Activated naive CD8-positive, alpha-beta T cell treated with anti-CD3 and anti-CD28 coated beads for 36 hours (primary cell): ENCODE measurements at places on chromosomes 5 and 9.

- DNase-seq: peak; percentile 63
Observed at GRCh38 chr9:124218438-124218982, 39.2 kb upstream of the NEK6 start.

- no peak for DNase-seq
Observed at GRCh38 chr9:36813154-36813553, 220.9 kb downstream of the PAX5 start.

- peak; percentile 32 for DNase-seq
Observed at GRCh38 chr5:68252673-68253623, 37.4 kb downstream of the PIK3R1 start.

DNA sequence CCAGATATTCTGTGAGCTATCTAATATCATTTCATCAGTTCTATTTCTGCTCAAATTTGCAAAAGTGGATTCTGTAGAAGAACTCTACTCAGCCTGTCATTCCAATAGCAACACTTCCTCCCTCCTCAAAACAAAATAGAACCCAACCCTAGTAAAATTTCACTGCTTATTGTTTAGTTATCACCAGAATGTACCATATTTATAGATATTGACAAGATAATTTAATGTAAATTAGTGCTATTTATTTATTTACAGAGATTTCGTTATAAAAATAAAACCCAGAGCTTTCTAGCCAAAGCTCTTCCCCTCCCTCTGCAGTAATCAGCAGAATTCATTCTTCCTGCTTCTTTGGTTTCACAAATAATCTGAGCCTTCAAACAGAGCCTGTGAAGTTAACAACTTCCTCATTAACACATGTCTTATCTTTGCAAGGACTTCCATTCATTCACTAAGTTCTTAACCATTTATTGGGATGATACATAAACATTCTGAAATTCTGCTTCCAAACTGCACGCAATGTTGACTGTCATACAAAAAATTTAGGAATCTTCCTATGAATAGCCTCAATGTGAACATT, 73.7 kb upstream of the PJA2 start:
- no peak for DNase-seq

GRCh38 chr5:14684757-14685156, 20.2 kb downstream of the OTULIN start:
- DNase-seq: no peak

- no peak for DNase-seq
Observed at GRCh38 chr5:65674749-65675148, 47.2 kb downstream of the SGTB start.

- DNase-seq: no peak
Observed at GRCh38 chr5:74281166-74281565, 359.4 kb downstream of the ENC1 start.

GRCh38 chr5:36719282-36719681, 112.9 kb downstream of the SLC1A3 start:
- no peak for DNase-seq

DNA sequence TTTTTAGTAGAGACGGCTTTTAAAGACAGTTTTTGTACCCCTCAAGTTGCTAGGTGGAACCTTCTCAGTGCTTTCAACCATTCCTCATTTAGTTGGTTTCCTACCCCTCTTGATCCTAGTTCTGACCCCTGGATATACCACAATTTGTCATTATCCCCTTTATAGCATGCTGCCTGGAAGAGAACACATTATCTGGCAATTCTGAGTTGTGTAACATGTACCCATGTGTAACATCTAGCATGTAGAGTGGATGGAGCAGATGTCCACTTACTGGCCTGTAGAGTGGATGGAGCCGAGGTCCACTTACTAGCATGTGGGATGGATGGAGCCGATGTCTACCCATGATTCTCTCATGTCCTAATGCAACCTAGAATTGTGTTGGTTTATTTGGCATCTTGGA, 7.5 kb downstream of the SLC36A1 start:
- DNase-seq: no peak

DNA sequence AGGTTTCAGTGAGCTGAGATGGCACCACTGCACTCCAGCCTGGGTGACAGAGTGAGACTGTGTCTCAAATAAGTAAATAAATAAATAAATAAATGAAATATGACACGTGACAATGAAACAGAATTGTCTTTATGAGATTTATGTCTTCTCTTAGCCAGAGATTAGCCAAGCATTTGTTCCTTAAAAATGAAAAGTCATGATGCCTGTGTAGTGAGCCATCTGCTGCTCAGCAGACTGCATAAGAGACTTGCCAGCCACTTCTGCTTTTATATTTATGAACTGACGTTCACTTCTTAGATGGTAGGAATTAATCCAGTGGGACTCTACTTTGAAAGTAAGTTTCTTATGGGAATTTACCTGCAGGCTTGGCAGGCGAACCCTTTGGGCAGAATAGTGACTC, 227.4 kb downstream of the NR3C1 start:
- no peak for DNase-seq

GRCh38 chr5:169635936-169636335, 1.1 kb upstream of the DOCK2 start:
- DNase-seq: no peak

DNA sequence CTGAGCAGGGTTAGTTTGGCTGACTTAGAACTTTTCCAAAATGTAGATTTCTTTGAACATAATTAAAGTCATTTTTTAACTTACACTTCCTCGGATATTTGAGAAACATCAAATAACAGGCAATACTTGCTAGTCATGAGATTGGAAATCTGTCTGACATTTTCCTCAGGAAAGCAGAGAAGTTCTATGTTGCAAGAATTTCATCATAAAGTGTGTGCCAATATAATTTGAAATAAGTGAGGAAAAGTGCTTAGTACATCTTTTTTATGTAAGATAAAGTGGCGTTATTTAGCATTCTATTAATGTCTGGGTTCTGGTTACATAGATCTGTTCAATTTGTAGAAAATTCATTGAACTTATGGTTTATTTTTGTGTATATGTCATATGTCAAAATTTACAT, 48.7 kb upstream of the C5orf47 start:
- DNase-seq: no peak

GRCh38 chr9:98660541-98660940, 48.2 kb downstream of the GABBR2 start:
- no peak for DNase-seq

DNA sequence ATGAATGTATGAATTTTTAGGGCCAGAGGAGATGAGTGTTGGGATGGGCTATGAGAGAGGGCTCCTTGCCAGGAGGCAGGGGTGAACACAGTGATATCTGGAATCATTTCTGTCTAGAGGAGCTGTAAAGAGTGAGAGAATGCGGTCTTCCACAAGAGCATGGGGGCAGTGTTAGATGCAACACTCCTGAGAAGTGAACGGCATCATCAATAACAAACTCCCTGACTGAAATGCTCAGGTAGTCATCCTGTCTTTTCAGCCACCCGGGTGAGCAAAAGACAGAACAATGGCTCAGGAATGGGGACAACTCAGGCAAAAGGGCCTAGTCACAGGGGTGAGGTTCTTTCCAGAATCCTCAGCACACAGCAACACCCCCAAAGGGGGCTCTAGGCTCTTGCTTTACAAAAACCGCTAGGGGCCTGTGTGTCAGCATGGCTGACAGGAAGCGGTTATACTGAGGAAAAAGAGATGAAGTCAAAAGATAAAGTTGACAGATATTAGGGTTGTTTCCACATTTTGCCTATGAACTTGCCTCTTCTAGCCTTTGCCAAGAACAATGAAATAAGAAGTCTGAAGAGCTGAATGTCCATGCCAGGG, 104.6 kb upstream of the LRRTM2 start:
- DNase-seq: peak; percentile 22

DNA sequence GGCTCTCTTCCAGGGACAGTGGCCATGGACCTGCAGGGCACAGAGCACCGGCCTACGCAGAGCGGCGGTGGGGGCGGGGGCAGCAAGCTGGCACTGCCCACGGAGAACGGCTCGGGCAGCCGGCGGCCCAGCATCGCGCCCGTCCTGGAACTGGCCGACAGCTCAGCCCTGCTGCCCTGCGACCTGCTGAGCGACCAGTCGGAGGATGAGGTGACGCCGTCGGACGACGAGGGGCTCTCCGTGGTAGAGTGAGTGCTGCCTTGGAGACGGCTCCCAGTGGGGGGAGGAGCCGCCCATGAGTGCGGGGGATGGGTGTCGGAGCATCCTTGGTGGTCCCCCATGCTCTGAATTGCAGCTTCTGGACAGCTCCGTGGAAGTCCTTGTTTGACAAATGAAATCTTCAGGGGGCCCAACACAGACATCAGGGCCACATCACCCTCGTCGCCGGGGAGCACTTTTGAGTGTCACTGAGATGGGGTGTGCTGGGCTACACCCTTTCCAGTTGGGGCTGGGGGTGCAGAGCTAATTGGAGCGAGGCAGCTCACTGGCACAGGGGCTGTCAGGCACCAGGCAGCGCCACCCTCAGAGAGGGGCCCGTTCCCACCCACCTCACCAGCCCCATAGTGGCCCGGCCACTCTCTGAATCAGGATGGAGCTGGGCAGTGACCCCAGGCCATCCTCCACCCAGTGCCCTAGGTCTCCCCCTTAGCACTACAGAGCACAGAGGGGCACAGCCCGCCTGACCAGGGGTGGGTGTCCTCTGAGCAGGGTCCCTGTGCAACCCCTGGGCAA, 70.9 kb downstream of the KCNT1 start:
- DNase-seq: no peak

DNA sequence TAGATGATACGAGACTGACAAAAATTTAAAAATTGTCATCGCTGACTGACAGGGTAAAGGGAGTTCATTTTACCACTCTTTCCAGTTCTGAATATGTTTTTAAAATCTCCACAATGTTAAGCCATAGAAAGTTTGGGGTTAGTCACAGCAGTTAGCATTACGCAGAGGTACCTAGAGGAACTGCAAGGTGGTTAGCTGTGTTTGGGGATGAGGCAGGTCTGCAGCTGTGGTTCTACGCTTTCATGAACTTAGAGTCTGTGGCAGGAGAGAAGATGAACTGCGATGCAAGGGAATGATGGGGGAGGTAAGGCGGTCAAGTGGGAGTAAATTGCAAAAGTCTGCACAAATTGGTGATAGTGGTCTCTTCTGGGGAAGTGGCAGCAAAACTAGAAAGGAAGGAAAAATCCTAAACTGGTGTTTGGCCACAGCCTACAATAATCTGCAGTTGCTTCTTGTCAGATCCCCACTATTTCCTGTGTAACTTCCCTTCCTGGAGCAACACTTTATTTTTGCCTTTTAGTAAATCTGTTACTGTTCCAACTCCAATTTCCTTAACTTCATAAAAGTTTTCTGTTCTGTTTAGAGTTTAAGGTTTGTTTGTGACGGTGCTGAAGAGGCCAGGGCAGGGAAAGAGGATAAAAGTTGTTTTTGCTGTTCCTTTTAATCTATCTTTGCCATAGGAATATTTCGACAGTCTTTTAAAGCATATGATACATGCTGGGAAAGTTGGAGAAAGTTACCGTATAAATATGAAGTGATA, 38.6 kb upstream of the SNX2 start:
- DNase-seq: no peak

- no peak for DNase-seq
Observed at GRCh38 chr9:126955811-126956210, 41.2 kb downstream of the RALGPS1 start.

- no peak for DNase-seq
Observed at GRCh38 chr5:2184563-2185540, 302.1 kb upstream of the IRX4 start.

- no peak for DNase-seq
Observed at GRCh38 chr5:63011158-63011557, 432.5 kb downstream of the LRRC70 start.

- DNase-seq: no peak
Observed at GRCh38 chr5:56534102-56534829, 281.1 kb upstream of the MAP3K1 start.

- peak; percentile 67 for DNase-seq
Observed at GRCh38 chr9:126326228-126327005, at the start of gene MVB12B. MVB12B (plus strand) TSS chr9:126326829; CDS start chr9:126326930, 101 bp downstream.

GRCh38 chr9:110029429-110029955, 178.5 kb downstream of the C9orf152 start:
- DNase-seq: no peak

- DNase-seq: no peak
Observed at GRCh38 chr5:5481206-5481605, 58.7 kb downstream of the ICE1 start.

- no peak for DNase-seq
Observed at GRCh38 chr9:27801545-27801944, 228.3 kb upstream of the C9orf72 start.

DNA sequence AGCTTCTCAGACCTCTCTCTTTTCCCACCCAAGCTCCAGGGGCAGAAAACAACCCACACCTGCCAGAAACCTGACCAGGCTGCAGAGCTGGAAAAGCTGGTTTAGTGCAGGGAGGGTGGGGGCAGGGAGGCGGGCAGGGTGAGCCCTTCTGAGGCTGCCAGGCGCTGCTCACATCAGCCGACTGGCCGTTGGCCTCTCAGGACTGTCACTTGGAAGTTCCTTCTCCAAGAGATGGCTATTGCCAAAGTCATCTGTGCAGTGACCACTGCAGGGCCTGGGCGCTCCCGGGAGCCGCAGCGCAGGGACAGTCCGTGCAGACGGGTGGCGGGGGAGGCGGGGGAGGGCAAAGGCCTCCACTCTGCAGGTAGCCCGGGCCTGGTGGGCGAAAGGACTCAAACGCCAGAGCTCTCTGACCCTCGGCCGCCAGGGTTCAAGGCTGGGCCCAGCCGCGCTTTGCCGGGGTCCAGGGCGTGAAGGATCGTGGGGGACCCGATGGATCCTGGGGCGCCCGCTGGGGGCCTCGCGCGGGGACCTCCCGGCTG, 205.0 kb upstream of the IER5L start:
- DNase-seq: no peak

- no peak for DNase-seq
Observed at GRCh38 chr5:140327589-140327988, 18.8 kb downstream of the HBEGF start.

DNA sequence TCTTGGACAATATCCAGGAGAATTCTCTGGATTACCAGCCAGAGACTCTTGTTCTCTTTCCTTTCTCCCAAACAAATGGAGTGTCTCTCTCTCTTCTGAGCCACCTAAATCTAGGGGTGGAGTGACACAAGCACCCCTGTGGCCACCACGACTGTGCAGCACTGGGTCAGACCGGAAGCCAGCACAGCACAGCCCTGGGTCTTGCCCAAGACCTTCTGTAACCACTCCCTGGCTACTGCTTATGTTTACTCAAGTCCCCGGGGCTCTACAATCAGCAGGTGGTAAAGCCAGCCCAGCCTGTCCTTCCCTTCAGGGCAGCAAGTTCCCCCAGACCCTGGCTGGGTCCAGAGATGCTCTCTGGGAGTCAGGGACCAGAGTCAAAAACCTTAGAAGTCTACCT, 110.0 kb upstream of the TUT7 start:
- no peak for DNase-seq
